BJ (cell line): ENCODE measurements at places on chromosomes 11 and 22.
A peak's percentile ranks its signal among the peaks of the same experiment; 100 is the strongest.

DNA sequence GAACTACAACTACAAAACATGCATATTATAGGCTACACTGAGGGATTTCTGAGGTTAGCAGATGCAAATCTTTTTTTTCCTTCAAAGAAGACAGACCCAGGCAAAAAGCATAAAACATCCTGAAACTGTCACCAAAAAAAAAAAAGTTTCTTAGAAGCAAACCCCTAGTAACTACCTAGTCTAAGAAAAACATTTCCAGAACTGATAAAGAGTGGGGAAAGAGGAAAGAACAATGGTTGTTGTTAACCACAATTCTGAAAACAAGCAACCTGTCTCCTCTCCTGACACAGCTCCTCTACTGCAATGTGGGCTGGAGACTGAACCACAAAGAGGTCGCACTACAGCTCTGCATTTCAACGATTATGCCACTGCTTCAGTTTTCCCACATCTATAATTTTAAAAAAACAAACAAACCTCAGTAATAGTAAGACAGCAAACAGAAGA is 15.0 kb downstream of the DENND5A start:
- no peak for DNase-seq

- DNase-seq: peak; percentile 90
Observed at GRCh38 chr11:207208-207862, at the start of the genes BET1L and RIC8A. TSS of gene BET1L (minus strand) at chr11:207399. CDS start at chr11:207321, 78 bp downstream. TSS of gene RIC8A (plus strand) at chr11:207708. CDS start at chr11:208855, 1,147 bp downstream.

DNA sequence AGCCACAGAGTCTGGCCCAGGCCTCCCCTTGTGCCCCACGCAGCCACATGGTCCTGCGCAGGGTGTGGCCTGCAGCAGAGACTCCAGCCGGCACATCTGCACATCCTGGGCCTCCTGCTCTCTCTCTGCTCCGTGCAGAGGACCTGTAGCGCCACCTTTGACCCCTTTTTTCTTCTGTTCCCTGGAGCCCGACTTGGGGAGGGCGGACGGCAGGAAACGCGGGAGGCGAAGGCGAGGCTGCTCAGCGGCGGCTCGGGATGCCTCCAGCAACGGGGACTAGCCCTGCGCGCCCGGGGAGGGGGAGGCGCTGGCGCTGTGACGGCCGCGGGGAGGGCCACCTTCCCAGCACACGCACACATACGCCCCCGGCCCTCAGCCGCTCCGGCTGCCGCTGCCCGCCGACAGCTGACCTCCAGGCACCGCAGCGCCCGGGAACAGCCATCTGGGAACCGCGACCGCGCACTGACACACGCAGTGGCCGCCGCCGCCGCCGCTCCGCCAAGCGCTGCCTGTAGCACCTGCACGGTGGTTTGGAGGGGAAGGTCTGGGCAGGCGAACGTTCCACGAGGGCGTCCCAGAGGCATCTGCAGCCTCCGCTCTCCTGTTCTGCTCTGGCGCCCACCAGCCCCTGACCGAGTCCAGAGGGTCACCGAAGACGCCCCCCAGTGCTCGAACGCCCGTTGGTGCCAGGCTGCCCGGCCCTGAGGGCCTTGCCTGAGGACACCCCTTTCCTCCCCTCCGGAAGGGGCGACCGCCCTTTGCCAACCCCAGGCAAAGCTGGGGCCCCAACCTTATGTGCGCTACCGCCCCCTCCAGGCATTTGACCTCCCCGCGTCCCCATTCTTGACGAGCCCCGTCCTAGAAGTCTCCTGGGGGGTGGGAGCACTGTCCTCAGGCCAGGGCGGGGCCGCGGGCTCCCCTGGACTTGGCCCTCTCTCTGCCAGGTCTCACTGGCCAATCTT is 16.9 kb upstream of the C22orf42 start:
- no peak for DNase-seq

DNA sequence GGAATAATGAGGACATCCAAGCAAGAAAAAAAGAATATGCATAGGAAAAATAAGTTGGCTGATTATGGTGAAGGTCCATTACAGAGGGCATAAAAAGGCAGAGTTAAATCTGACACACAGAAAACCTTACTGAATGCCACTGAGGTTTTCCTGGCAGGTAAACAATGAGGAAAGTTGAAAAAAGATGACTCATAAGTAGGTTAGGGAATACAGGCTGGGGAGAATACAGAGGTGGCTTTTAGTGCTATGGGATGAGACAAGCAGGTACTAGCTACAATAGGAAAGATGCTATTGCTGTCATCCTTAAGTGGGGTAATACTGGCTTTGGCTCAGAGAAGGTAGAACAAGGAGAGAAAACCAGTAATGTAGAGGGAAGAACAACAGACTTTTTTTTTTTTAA is 44.7 kb downstream of the CSTF3 start:
- no peak for DNase-seq

DNA sequence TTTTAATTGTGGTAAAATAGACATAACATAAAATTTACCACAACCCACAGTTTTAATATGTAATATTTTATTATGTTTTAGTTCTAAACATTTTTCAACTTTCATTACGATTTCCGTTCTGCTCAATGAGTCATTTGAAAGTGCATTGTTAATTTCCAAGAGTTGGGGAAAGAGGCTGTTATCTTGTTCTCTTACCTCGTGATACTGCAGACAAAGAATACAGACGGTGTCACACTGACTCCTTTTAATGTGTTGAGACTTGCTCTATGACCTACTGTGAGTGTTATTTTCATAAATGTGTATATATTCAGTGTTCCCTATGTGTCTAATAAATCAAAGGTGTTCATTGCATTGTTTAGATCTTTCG is 10.8 kb upstream of the RAC2 start:
- no peak for DNase-seq

GRCh38 chr11:128464878-128465450 is 122.4 kb downstream of the ETS1 start:
- DNase-seq: no peak

GRCh38 chr11:27456795-27457329 is 15.7 kb downstream of the LGR4 start:
- no peak for DNase-seq

- DNase-seq: no peak
Observed at GRCh38 chr11:86737737-86738136, 62.6 kb upstream of the PRSS23 start.

DNA sequence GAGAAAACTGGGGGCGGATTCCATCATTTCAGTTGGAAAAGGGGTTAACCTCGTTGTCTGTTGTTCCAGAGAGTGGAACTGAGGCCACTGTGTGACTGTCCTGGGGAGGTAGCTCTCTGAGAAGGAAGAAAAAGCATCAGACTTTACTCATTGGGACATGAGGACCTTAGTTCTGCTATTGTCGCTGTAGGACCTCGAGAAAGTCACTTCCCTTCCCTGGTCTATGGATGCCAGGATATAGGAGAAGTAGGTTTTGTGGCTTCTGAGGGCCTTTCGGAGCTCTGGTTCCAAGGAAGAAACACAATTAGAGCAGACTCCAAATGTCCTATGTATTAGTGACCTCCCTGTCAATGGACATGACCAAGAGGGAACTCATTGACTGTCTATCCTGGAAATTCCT is 6.2 kb downstream of the MYO18B start:
- DNase-seq: no peak

DNA sequence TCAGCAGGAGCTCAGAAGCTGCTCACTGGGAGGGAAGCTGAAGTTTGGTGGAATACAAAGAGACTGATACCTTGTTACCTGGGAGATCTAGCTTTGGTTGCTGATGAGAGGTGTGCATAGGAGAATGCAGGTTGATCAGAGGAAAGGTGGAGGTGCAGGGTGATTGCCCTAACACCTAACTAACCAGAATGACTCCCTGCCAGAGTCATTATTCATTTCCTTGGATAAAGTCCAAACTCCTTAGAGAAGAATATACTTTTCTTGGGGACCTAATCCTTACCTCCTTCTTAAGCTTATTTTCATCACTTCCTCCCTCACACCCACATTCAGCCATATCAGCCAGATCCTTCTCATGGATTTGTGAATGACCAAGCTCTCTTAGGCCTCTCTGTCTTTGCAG is 814.2 kb upstream of the TENM4 start:
- no peak for DNase-seq

GRCh38 chr11:75667255-75667830 is 1.5 kb downstream of the MAP6 start:
- DNase-seq: no peak

DNA sequence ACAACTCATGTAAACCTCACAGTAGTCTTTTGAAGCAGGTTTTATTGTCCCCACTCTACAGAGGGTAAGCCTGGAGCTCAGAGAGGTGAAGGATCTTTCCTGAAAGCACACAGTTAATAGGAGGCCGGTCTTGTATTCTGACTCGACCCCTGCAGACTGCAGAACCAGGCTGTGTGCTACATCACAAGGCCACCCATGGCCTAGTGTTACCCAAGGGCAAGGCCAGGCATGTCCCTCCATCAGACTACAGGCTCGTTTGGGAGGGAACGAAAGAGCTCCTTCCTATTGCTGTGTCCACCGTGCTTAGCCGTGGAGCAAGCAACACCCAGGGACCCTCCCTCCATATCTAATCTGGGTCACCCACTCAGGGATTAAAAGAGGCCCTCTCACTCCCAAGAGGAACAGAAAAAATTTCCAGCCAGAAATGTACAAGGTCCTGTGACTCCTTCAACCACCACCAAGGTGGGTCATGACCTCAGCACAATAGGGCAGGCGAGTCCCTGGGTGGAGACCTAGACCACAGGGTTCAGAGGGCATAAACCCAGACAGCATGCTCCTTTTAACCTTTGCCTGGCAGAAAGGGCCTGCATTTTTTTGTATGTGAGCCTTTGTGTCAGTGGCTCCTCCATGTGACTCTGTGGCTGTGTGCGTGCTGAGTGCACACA is 6.3 kb upstream of the SMIM35 start:
- DNase-seq: no peak

DNA sequence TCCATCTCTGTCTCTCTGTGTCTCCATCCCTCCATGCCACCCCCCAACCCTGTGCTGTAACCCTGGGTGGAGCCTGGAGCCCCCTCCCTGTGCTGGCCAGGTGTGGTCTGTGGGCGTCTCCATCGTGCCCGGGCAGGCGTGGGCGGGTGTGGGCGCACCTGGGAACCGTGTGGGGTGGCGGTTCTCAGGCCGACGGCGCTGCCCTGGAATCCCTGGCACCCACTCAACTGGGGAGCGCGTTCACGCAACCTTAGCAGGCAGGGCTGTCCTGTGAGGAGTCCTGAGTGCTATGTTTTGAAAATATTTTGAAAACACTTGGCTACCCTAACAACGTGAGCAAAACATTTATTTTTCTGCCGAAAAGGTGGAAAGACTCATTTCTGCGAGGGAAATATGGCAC is 4.7 kb downstream of the TNNT3 start:
- no peak for DNase-seq

- DNase-seq: no peak
Observed at GRCh38 chr11:126391286-126391954, 35.9 kb downstream of the ST3GAL4 start.

- no peak for DNase-seq
Observed at GRCh38 chr11:15370495-15371147, 255.9 kb downstream of the INSC start.

- no peak for DNase-seq
Observed at GRCh38 chr22:43230971-43231723, 44.2 kb upstream of the TTLL12 start.

GRCh38 chr11:12724301-12725054 is 50.3 kb downstream of the TEAD1 start:
- DNase-seq: peak; percentile 73

DNA sequence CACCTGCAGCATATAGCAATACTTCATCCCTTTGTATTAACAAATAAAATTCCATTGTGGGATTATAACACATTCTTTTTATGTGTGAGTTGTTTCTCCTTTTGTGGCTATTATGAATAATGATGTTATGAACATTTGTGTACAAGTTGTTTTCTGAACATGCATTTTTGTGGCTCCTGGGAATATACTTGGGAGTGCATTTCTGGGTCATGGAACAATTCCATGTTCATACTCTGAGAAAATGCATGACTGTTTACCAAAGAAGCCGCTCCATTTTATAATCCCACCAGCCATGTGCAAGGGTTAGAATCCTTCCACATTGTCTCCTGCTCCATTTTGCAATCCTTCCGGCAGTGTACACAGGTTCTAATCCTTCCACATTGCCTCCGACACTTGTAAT is 713.8 kb downstream of the TBC1D22A start:
- no peak for DNase-seq

GRCh38 chr22:50418624-50419023 is 56.2 kb downstream of the SBF1 start:
- no peak for DNase-seq

DNA sequence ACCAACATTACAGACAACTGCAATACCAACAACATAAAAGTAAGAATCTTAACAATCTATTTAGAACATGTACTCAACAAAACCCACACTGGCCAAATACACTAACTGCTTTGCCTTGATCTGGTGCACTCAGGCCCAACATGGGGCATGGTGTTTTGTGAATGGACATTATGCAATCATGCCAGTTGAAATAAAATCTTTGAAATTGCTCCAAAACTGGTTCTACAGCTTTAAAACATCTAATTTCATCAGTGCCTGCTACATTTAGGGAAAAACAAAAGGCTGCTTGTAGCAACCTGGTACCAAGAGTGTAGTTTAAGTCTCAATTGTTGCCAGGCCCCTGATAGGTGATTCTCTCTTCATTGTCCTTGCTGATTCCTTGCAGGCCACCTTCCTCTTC is 3.3 kb upstream of the CTR9 start:
- DNase-seq: no peak

DNA sequence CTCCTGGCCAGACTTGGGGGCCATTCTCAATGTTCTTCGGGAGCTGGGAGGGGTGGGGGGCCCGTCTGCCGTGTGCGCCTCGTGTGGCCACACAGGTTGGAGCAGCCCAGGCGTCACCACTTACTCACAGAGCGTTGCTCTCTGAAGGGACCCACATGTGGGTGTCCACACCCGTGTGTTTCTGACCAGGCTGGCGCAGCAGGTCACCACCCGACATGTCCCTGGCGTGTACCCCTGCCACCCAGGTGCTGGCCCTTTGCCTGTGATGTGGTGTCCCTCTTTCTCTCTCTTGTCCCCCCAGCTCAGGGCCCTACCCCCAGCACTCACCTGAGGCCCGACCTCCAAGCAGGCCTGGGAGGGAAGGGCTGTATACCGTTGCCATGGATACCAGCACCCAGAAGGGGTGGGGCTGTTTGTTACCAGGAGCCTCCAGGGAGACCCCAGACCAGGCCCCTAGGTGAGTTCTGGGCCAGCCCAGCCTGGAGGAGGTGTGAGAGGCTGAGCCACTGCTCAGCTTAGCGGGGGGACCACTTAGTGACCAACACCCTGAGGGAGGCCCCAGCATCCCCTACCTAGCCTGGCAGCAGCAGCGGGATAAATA is 1.4 kb downstream of the LMNTD2 start:
- no peak for DNase-seq

DNA sequence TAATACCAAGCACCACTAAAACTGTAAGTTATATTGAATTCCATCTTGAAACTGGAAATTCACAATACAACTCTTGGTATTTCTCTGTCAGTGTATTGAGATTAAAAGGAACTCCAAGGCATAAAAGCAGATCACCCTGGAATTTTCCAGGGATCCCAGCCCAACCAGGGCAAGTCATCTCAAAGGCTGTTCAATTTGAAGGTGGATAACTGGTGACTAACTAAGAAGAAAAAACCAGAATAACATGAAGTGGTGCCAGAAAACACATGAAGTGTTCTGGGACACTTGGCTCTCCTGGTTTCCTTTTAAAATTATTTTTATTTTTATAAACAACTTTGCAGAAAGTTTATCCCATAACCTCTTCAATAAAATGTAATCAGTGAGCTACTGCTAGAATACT is 7.8 kb upstream of the BMAL1 start:
- no peak for DNase-seq
